Peyer's patch (tissue), 4 donors: ENCODE measurements at places on chromosomes 4 and X. TPM values are rescaled to one million over a fixed set of nuclear protein-coding genes. Genes with fewer than 3 reads are reported as not detected.

The OPRPN gene
- total RNA-seq, result not detected

The PRRG3 gene
- not detected for total RNA-seq

The TLR10 gene
- total RNA-seq, result not detected

The MND1 gene
- total RNA-seq, result not detected

The NWD2 gene
- not detected for total RNA-seq

The ATOH1 gene
- total RNA-seq, result 20.6 TPM

GRCh38 chrX:17104433-17104832 lies 158.0 kb downstream of the REPS2 start:
- DNase-seq, result no peak

- no peak for DNase-seq
Observed at GRCh38 chr4:185086053-185086452, 57.0 kb upstream of the SLC25A4 start.

GRCh38 chr4:114839986-114840385 lies 241.4 kb downstream of the UGT8 start:
- no peak for DNase-seq

GRCh38 chr4:139301821-139302611 lies at the start of gene NDUFC1:
Gene NDUFC1 (minus strand): TSS chr4:139302477. CDS start chr4:139295798, 6,679 bp downstream.
- peak; percentile 74 for DNase-seq

GRCh38 chr4:164770010-164770724 lies 16.2 kb downstream of the SMIM31 start:
- DNase-seq, result no peak

- no peak for DNase-seq
Observed at GRCh38 chr4:55395218-55395528, 584 bp upstream of the TMEM165 start.

DNA sequence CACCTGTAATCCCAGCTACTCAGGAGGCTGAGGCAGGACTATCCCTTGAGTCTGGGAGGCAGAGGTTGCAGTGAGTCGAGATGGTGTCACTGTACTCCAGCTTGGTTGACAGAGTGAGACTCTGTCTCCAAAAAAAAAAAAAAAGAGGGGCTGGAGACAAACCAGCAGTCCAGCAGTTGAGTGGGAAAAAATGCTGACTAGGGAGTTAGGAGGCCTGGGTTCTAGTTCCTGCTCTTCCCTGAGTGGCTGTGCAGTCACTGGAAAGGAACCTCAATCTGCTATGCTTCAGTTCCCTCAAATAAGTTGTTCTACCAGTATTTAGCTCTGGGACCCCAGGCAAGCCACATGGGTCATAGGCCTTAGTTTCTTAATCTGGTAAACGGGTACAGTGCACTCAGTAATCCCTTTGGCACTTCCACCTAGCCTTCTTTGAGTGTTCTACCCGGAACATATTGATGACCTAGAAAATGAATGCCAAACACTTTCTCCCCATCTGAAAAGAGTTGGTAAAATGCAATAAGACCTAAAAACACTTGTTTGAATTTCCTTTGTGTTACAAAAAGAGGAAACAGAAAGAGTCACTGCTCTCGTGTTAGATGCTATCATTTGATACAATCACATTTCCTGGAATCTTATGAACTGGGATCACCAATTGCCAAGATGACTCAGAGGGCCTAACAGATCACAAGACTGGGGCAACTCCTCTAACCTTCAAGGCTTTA lies 99.3 kb upstream of the EGFL6 start:
- no peak for DNase-seq

DNA sequence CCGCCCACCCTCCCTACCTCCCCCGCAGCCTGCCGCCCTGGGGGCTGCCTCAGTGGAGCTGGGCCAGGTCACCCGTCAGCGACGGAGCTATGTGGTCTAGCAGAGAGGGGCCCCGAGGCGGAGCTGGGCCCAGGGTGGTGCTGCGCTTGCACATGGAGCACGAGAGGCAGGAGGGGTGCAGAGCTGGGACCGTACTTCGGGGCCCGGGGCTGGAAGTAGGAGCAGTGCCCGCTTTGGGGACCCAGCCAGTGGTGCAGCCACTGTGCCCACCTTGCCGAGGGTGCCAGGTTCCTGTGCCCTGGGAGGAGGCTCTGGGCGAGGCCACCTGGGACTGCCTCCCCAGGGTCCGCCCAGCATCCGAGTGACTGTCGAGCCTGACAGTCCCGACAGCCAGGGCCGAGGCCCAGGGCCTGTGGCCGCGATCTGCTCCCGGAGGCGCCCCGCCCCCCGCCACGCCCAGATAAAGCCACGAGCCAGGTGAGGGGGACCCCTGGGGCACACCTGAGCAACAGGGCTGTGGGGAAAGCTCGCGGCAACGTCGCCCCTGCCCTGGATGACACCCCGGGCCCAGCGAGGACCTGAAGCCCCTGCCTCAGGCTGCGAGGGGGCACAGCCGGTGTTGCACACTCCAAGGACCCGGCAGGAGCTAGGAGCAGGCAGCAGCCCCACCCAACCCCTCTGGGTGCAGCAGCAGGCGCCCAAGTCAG lies 117.5 kb downstream of the DNAAF6 start:
- DNase-seq, result no peak

DNA sequence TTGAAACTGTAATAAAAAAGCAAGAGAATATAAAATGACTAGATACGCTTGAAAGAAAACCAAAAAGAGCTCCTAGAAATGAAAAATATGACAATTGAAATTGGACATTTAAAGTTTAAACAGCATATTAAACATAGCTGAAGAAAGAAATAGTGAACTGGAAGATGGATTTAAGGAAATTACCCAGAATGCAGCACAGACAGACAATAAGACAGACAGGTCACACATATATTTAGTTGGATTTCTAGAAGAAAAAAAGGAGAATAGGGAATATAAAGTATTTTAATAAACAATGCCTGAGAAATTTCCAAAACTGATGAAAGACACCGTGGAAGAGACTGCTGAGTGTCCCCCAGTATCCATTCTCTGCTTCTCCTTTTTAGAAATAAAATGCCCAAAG lies 6.6 kb downstream of the DUSP9 start:
- DNase-seq, result no peak

DNA sequence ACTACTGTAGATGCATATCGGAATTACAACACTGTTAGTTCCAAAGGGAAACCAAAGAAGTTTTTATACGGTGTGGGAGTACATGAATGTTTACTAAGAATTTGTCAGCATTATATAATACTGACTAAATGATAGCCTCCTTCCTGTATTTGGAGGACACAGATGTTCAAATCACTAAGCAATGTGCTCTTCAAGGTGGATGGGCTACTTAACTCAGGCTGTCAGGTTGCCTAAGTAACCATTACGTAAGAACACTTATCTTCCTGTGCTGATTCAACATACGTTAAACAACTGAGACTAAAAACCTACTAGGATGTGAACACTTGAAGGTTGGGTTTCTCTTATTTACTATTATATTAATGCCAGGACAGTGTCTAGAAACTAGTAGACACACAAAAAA lies 81.9 kb upstream of the HPGD start:
- DNase-seq, result no peak

DNA sequence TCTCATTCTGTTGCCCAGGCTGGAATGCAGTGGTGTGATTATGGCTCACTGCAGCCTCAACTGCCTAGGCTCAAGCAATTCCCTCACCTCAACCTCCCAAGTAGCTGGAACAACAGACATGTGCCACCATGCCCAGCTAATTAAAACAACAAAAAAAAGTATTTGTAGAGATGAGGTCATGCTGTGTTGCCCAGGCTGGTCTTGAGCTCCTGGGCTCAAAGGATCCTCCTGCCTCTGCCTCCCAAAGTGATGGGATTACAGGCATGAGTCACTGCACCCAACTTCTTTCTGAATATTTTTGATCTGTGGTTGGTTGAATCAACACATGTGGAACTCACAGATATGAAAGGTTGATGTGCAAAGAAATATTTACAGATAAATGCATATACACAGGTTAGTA lies 18.5 kb upstream of the SEPTIN11 start:
- DNase-seq, result no peak

GRCh38 chr4:149248191-149248764 lies 567.4 kb downstream of the IQCM start:
- no peak for DNase-seq

DNA sequence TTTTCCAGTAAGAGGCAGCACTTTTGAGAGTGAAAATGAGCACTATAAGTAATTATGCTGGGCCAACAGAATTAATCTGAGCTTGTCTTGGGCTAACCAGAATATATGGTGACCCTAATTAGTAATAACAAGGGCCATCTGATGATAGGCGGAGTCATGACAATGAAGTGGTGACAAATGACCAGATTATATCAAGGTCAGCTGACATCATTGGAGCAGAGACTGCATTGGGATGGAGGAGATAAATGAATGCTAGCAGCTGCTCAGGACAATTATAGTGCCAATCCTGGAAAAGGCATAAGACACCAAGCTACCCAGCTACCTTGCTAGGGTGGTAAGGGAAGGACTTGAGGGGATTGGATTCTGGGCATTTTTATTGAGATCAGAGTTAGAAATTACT lies 1548.7 kb downstream of the RPA4 start:
- no peak for DNase-seq

DNA sequence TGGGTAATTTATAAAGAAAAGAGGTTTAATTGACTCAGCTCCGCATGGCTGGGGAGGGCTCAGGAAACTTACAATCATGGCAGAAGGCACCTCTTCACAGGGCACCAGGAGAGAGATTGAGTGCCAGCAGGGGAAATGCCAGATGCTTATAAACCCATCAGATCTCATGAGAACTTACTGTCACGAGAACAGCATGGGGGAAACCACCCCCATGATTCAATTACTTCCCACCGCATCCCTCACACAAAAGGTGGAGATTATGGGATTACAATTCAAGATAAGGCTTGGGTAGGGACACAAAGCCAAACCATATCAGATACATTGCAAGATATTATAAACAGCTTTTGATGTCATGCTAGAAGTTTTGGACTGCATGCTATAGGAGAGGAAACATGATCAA lies 204.3 kb downstream of the VEGFC start:
- DNase-seq, result no peak

DNA sequence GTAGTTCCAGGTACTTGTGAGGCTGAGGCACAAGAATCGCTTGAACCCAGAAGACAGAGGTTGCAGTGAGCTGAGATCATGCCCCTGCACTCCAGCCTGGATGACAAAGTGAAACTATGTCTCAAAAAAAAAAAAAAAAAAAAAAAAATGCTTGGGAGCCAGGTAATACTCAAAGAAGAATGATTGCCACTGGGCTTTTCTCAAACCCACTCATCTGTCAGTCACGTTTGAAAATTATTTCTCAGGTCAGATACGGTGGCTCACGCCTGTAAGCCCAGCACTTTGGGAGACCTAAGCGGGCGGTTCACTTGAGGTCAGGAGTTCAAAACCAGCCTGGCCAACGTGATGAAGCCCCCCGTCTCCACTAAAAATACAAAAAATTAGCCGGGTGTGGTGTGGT lies 155.7 kb downstream of the RELL1 start:
- no peak for DNase-seq

- DNase-seq, result no peak
Observed at GRCh38 chrX:30627818-30628652, 25.2 kb upstream of the GK start.

DNA sequence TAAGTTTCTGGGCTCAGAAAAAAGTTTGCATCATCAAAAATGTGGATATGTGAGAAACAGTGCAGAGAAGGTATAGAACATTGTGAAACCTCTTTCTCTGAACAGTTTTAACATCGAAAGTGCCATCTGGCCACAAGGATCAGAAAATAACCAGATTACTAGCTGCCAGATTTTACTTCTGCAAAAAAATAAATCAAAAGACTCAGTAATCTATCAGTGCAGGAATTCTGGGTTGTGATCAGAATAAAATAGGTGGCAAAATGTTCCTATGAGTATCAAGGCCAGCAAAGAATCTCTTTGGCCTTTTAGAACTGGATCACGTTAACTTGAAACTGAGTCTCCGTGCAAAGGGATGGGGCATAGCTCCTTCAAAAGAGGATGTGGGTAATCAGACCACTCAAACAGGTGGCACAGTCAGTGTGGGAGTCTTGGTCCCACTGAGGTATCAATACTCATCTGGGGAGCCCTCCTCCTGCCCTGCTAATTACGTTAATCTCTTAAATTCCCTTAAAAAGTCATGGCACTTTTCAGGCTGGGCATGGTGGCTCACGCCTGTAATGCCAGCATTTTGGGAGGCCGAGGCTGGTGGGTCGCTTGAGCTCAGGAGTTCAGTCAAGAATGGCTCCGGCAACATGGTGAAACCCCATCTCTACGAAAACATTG lies 26.7 kb upstream of the RBM47 start:
- no peak for DNase-seq

DNA sequence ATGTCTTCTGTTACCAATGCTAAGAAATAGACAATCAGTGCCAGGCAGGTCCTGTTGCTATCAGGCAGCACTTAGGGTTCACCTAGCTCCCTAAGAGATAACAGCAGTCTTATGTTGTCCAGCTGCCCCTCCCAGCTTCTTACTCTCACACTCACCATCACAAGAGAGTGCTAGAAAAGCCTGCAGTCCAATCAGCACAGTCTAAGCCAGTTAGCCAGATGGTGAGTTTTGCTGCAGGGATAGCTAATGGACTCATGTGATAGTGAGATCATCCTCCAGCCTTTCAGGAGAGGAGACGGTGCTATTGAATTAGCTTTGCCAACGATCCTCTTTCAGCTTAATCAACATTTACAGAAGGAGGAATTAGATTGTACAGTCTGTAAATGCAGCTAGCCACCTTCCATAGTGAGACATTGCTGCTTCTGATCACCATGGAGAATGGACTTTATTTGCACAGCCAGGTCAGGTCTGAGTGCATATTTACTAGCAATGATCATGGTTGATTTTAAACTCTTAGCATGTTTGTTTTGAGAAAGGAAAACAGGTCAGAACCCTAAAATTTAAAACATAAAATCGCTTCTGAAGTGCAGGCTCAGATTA lies 438.3 kb downstream of the CENPC start:
- DNase-seq, result no peak
